ENCODE measurements at places on chromosomes 4 and X.

DNA sequence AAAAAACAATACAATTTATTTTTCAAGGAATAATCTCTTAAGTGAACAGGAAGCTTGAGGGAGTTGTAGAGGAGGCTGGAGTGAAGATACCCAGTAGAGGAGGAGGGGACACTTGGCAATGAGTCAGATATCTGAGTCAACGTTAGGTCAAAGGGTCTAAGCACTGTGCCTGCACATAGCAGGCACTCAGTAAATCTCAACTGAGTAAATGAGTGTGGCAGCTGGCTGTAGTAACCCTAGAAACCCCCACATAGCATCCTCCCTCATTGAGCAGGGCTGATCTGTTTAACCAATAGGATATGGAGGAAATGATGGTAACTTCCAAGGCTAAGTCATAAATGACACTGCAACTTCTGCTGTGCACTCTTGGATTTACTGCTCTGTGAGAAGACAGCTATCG lies 186.0 kb upstream of the FAM241A start:
- DNase-seq: no peak

- no peak for DNase-seq
Observed at GRCh38 chr4:53004497-53005148, 142.5 kb downstream of the RASL11B start.

GRCh38 chr4:85399270-85399669 lies 75.7 kb upstream of the ARHGAP24 start:
- no peak for DNase-seq

DNA sequence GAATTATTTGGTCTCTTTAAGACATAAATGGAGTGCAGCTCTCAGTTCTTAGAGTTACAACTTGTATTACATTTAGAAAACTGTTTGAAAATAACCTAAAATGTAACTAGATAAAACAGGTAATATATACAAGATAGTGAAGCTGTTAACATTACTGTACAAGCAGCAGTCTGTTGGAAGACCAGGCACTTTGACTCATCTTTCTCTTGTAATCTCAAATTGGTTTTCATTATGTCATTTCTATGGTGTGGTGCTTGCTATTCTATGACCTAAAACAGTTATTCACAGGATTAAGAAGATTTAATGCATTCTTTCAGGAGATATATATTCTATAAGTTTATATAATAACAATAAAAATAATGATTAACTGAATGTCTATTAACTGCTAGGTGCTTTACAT lies 282.5 kb upstream of the PITX2 start:
- no peak for DNase-seq

GRCh38 chr4:64713256-64713840 lies 304.1 kb upstream of the TECRL start:
- DNase-seq: no peak

GRCh38 chrX:153883163-153883843 lies 2.7 kb downstream of the L1CAM start:
- DNase-seq: no peak

DNA sequence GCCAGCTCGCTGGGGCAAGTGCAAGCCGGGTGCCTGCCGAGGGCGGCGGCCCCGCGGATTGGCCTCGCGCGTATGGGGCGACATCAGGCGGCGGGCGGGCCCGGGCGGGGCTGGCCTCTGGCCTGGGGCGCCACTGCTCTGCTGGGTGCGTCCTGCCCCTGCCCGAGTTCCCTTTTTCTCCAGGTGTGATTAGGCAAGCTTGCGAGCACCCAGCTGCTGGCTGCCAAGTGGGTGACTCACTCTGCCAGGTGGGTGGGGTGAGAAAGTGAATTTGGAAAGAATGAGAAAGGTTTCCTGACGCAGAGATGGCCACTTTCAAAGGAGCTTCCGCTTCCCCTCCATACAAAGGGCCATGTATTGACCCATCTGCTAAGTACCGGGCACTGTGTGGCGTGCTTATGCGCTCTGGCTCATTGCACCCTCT lies 32.5 kb downstream of the FGFBP1 start:
- DNase-seq: no peak

- no peak for DNase-seq
Observed at GRCh38 chr4:64545593-64545992, 136.3 kb upstream of the TECRL start.

GRCh38 chrX:139905051-139905450 lies 27.8 kb downstream of the ATP11C start:
- DNase-seq: no peak

GRCh38 chr4:110869114-110869513 lies 246.2 kb upstream of the PITX2 start:
- peak; percentile 91 for DNase-seq
